HuH-7 (cell line): ENCODE measurements at places on chromosomes 4 and X.

DNA sequence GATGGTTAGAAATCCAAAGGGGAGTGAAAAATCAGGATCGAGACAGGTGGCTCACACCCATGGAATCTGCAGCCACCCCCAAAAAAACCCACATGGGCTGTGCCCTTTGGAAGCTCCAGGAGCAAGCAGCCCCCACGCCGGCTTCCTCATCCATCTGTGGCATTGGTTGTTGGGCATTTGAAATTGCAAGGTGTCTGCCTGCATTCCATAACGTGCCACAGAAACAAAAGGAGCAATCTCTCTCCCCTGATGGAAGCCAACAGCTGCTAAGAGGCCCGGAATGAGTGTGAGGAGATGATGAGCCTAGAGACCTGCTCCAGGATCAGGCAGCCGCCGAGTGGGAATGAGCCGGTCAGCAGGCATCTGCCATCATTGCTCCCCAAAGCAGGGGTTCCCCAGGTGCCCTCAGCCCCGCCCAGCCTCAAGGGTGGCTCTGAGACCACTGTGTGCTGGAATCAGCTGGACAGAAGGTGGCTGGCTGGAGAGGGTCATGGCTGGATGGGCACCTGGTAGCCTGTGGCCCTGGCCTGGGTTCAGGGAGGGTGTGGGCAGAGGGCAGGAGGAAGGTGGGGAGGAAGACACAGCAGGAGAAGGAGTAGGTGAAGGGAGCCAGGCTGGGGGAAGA lies 113.2 kb downstream of the CRLF2 start:
- no peak for DNase-seq

- no peak for DNase-seq
These were observed 430.1 kb downstream of the GABRG1 start for GRCh38 chr4:45693746-45694145.

- peak; percentile 4 for DNase-seq
These were observed 505.6 kb downstream of the RAPGEF2 start for GRCh38 chr4:159608436-159608835.

DNA sequence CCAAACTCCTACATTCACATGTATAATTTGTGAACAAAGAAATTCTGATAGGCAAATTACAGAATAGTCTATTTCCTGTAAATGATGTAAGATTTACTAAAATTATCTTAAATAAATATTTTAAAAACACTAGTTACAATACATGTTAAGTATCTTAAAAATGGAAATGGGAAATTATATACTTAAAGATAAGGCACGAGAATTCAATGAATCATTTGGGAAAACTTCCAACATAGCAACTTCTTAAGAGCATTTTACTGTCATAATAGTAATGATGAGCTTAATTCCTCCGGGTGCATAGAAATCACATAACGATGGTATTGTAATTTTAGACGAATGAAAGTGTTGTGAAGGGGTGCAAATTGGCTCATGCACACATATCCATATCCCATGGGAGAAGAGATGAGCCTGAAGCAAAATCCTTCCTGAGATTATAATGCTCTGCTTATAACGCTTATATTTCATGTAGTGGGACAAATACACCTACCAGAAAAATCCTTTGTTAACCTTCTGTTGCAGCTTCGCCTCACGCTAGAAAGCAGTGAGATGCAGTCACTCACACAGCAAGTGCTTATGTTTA lies 873.5 kb downstream of the PDHA2 start:
- no peak for DNase-seq

GRCh38 chrX:46576458-46576857 lies 2.9 kb downstream of the CHST7 start:
- no peak for DNase-seq

- no peak for DNase-seq
These were observed 9.0 kb upstream of the IGFBP7 start for GRCh38 chr4:57119054-57119651.

DNA sequence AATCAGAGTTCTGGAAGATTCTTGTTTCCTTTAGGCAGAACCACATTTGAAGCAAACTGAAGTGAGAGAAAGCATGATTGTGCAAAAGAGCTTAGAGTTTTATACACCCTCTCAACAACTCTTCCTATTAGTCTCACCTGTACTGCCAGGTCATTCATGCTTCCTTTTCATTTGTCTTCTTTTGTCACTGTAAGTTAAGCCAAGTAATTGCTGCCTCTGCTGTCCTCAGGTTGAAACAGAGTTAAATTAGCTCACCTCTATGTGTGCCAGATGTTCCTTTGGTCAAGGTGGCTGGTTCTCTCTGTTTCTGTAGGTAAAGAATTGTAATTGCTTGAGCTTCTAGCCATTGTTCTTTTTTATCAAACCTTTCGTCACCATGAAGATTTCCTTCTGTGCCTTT lies 41.1 kb upstream of the HPGD start:
- no peak for DNase-seq

DNA sequence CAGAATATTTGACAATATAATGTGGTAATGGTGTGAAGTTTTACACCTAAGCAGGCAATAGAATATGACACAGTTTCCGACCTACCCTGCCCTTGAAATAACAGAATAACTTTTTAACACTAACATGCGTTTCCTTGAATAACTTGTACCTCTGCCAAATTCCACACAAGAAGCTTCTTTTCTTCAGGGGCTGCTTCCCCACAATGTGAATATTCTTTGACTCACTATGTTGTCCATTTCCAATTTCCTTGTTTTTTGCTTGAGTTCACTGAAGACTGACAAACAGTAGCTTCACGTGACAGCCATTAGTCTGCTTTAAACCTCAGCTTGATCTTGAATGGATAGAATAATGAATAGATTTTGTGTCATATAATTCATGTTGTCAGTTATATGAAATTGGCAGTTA lies 14.3 kb downstream of the SHROOM3 start:
- DNase-seq, result no peak

DNA sequence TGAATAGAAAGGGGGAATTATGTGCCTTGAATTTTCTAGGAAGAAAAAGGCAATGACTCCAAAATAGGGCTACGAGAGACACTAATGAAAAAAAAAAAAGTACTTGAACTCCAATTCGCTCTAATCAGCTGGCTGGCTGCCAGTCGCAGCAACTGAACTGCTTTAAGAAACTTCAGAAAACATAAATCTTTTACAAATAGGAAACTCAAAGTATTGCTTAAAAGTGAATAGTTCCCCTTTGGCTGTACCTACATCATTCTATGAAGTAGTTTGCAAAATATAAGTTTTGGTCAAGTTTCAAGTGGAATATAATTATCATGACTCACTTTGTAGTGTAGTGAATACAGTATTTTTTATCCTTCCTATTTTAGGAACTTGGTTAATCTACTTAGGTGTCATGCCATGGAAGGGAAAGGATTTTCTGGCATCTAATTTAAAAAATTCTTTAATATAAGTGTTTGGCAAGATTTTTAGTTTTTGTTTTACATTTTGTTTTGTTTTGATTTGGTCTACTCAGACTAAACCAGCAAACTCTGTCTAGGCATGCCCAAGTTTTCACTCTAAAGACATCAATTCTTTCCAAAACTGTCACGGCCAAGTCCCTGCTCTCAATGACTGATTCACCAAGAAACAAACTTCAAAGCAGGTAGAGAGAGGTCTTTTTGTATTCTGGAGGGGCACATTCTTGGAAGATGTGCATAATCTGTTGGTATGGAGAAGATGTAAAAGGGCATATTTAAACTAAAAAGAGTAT lies 382.4 kb upstream of the GALNT7 start:
- no peak for DNase-seq

GRCh38 chr4:25656031-25656430 lies 380 bp downstream of the SLC34A2 start:
- DNase-seq, result peak; percentile 77

GRCh38 chr4:152983774-152984411 lies 47.8 kb downstream of the FHDC1 start:
- no peak for DNase-seq

DNA sequence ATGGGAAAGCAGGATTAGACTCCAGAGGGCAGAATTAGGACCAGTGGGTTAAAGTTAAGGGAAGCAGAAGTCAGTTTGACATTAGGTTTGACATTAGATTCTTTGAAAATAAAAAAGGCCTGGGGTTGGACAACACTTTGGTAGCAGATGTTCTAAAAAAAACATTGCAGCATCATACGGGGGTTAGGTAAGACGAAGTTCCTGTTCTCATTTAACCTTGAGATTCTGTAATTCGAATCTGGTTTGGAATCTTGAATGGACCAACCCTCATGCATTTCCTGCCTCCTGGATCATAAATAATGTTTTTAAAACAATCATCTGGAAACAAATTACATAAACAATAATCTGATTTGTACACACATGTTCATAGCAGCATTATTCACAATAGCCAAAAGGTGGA lies 181.0 kb downstream of the SHROOM3 start:
- no peak for DNase-seq

- no peak for DNase-seq
These were observed 79.7 kb downstream of the GRIA3 start for GRCh38 chrX:123263747-123264146.

DNA sequence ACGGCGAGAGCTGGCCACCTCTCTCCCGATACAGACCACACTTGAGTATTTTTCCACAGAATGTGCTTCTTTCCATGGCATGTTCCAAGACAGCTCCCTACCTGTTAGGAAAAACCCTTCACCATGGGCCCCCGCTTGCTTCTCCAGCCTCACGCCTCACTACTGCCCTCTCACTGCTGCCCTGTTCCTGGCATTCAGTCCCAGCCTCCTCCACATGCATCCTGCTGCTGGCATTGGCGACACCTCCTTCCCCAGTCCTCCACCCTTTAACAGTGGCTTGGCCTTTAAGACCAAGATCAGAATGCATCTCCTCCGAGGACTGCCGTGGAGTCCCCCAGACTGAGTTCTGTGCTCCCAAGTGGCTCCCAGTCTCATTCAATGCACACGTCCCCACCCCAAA lies 10.7 kb downstream of the PNMA6F start:
- no peak for DNase-seq

GRCh38 chrX:106728337-106728736 lies 1.8 kb downstream of the RNF128 start:
- no peak for DNase-seq

GRCh38 chr4:74733756-74734155 lies 60.6 kb downstream of the BTC start:
- DNase-seq, result peak; percentile 7

- peak; percentile 88 for DNase-seq
These were observed 863 bp upstream of the RAB33A start for GRCh38 chrX:130170752-130171445.

DNA sequence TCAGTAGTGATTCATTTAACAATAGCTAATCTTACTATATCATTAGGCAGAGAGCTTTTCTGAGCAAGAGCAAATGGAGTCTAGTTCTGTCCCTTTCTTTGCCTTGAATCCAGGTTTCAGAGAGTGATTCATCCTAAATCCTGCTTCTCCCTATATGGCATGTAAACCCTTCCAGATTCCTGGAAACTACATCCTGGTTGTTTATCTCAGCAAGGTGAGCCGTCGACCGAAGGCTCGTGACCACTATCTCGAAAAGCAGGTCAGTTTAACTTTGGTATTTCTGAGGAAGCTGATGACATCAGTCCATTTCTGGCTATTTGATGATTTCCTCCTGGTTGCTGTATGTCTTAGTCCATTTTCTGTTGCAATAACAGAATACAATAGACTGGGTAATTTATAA lies 40.7 kb upstream of the ERVMER34-1 start:
- DNase-seq, result no peak

- DNase-seq, result no peak
These were observed 129.7 kb downstream of the RAPGEF2 start for GRCh38 chr4:159232465-159233106.

GRCh38 chr4:125140966-125141495 lies 173.7 kb upstream of the FAT4 start:
- no peak for DNase-seq

- DNase-seq, result no peak
These were observed 160.9 kb downstream of the RTL9 start for GRCh38 chrX:110519501-110519900.

GRCh38 chr4:94558392-94558904 lies 106.7 kb downstream of the PDLIM5 start:
- DNase-seq, result no peak

GRCh38 chr4:152763796-152764195 lies 15.7 kb downstream of the TIGD4 start:
- no peak for DNase-seq

DNA sequence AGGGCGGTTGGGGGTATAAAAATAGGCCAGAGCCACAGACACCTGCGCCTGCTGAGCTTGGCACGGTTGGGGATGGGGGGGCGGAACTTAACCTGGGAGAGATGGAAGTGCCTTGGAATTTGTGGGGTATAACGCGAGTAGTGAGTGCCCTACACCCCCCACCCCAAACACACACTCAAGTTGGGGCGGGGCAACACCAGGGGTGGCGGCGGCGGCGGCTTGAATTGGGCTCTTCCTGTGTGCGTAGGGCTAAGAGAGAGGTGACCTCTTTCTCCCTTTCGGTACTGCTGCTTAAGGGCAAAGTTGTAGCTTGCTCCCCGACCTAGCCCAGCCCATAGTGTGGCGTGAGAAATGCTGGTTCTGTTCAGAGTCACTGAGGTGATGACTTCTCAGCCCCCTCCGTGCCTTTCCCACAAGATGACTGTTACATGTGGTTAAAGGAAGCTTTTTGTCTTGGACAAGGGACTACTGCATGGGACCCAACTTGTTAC lies 839 bp downstream of the STK26 start:
- DNase-seq, result peak; percentile 8

DNA sequence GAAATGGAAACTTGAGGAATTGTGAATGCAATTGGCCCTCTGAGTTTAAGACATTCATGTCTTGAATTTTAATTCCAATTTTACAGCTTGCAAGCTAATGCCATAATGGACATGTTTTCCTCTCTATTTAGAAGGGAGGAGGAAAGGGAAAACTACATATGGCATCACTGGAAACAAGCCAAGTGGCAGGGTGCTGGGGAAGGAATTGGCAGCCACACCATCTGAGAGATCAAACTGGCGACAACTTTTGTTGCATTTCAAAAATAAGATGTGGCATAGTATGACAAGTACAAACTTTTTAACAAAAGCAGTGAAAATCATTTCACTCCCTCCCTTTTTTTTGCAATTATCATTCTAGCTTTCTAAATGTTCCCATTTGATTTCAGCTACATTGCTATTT lies 615.6 kb downstream of the CENPC start:
- DNase-seq, result no peak

DNA sequence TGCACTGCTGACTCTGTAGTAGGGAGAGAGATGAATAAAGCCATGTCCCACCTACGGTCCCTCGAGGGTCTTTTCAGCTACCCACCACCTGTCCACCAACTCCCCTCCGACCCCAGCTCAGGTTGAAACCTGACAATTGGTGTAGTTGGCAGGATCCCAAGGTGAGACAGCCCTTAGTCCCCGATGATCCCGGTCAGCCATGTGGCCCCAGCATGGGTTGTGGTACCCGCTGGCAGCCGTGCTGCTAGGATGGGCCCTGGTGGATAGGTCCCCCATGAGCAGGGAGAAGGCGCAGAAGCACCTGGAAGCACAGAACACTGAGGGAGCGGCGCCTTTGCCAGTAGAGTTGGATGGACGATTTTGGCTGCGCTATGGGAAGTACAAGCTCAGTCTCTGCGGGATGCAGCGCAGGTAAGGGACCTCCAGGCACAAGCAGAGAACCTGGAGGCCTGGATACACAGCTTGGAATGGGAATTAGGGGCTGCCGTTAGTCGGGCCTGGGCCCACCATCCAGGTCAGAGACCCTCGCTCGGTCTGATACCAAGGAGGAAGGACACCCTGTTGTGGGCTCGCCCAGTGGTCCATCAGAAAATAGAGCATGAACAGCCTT lies 694.6 kb upstream of the AGA start:
- DNase-seq, result no peak
